Stimulated activated CD4-positive, alpha-beta T cell treated with anti-CD3 and anti-CD28 coated beads, Interleukin-12 subunit alpha, Interleukin-12 subunit beta, amount 100 ng/mL, for 24 hours (primary cell): ENCODE measurements at places on chromosomes 16 and 17.
A peak's percentile ranks its signal among the peaks of the same experiment; 100 is the strongest.

- no peak for DNase-seq
Observed at GRCh38 chr16:23384878-23385277, 68.1 kb downstream of the COG7 start.

- no peak for DNase-seq
Observed at GRCh38 chr17:31549121-31549524, 157.6 kb downstream of the RAB11FIP4 start.

DNA sequence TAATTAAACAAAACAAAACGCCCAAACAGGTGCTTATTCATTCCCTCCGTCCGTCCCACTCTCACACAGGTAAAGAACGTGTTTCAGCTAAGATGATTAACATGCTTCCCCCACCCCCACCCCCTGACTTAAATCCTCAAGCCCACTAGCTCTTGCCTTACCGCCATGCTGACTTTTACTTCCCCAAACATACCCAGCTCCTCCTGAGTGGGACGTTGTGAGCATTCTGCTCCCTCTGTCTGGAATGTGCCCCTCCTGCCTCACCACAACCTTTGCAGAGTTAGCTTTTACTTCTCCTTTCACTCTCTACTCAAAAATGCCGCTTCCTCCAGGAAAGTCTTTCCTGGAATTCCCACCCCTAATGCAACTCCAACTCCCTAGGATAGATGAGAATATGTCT, 774.0 kb upstream of the RBFOX1 start:
- DNase-seq: no peak

GRCh38 chr16:19003935-19004334, 20.2 kb downstream of the TMC7 start:
- DNase-seq: no peak

GRCh38 chr17:75440738-75441448, 15.5 kb upstream of the TMEM94 start:
- no peak for DNase-seq

GRCh38 chr16:47317465-47318240, 143.2 kb downstream of the ITFG1 start:
- DNase-seq: no peak

DNA sequence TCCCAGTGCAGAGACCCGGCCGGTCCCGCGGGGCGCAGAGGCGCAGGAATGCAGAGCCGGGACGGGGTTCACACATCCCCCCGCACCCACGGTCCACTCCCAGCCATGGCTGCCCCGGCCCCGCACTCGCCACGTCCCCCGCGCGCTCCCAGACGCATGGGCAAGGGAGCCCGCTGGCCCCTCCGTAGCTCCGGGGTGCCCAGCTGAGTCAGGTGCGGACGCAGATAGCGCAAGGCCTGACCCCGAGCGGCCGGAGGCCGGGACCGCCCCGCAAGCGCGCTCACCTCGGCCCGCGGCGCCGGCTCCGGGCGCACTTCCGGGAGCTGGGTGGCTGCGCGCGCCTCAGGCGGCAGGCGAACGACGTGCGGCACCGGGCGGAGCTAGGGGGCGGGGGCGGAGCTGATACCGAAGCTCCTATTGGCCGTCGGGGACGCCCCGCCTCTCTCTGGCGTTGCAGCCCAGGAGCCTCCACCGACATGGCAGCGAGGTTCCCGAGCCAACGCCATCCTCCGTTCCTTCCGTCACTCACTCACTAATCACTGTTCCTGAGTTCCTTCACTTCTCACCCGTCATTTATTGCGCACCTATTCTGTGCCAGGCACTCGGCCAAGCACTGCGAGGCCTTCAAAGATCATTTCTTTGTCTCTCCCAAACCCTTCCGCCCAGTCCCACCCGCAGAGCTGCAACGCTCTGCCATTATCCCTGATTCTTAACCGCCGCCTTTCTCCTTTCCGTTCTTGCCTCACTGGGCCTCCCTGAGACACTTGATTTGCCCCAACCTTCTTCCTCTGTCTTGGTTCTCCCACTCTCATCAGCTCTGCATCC, at the start of gene ZNF18:
TSS of gene ZNF18 (minus strand) at position 329 of the 825 bp plus-strand sequence. CDS start 4,646 bp downstream, outside the sequence.
- peak; percentile 89 for DNase-seq

GRCh38 chr17:59149051-59149450, 5.9 kb downstream of the SKA2 start:
- DNase-seq: no peak

DNA sequence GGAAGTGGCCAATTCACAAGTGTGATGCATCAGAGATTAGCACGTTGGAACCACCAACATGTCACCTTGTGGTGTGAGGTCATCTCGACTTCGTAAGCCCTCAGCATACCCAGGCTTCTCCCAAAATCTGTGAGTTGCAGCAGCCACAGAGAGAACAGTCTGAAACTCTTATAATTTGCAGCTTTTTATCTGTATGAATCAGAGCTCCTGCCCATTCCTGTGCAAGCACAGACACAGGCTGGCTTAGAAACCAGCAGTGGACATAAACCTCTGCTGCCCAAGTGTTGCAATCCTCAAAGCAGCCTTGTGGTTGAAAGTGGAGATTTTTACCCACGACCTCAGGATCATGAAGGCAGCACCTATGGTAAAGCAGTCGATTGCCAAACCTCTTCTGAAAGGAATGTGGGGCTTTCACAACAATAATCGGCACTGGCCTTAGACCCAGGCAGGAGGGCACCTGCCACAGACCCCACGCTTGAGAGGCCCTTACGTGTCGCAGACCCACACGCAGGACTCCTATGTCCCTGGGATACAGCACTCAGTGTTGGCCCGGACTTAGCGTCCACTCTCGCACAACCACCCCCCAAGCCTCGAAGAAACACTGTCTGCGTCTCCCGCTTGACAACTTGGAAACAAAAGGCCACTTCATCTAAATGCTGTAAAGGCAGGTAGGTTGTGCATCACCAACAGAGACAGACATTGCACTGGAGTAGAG, 24.5 kb upstream of the OSGIN1 start:
- DNase-seq: no peak

GRCh38 chr16:75458439-75458838, 6.0 kb downstream of the TMEM170A start:
- DNase-seq: no peak

- peak; percentile 66 for DNase-seq
Observed at GRCh38 chr17:29111816-29112499, 68.2 kb downstream of the MYO18A start.

- DNase-seq: no peak
Observed at GRCh38 chr17:73939806-73940205, 263.7 kb upstream of the RPL38 start.

- no peak for DNase-seq
Observed at GRCh38 chr16:47939680-47940079, 216.1 kb downstream of the ABCC12 start.

- DNase-seq: no peak
Observed at GRCh38 chr16:17370223-17370707, 100.5 kb downstream of the XYLT1 start.
